Amniotic stem cell (primary cell): ENCODE measurements at places on chromosomes 1 and 21.

- DNase-seq = no peak
Measured at GRCh38 chr1:46820560-46821060, 21.8 kb downstream of the CYP4B1 start.

GRCh38 chr1:100452641-100453040 lies 85.3 kb upstream of the GPR88 start:
- DNase-seq = no peak

- no peak for DNase-seq
Measured at GRCh38 chr1:97903626-97904025, 17.2 kb downstream of the DPYD start.

- DNase-seq = no peak
Measured at GRCh38 chr1:210299501-210299900, 29.2 kb upstream of the HHAT start.
